ENCODE measurements at places on chromosomes 6 and 20. TPM values are rescaled to one million over a fixed set of nuclear protein-coding genes. Genes with fewer than 3 reads are reported as not detected.

Gene CPNE5
- total RNA-seq, result 4.2 TPM

Gene CEP162
- total RNA-seq, result 7.0 TPM

Gene BEND6
- total RNA-seq, result under 0.01 TPM

Gene OR2J3
- total RNA-seq, result not detected

Gene OOEP
- total RNA-seq, result 0.22 TPM

All from dermis lymphatic vessel endothelial cell (primary cell).